ENCODE measurements at places on chromosomes 2 and 18. TPM values are rescaled to one million over a fixed set of nuclear protein-coding genes. Genes with fewer than 3 reads are reported as not detected.

The CCDC148 gene
- not detected for total RNA-seq

The TYMS gene
- 287 TPM for total RNA-seq

The LRATD1 gene
- total RNA-seq = not detected

The LRRTM4 gene
- total RNA-seq = not detected

The SP5 gene
- total RNA-seq = not detected

The SSB gene
- total RNA-seq = 112 TPM

The MOGAT1 gene
- not detected for total RNA-seq

The CCDC121 gene
- 0.36 TPM for total RNA-seq

The UGT1A10 gene
- total RNA-seq = not detected

The COX5B gene
- total RNA-seq = 217 TPM

The IMP4 gene
- 128 TPM for total RNA-seq

The EN1 gene
- total RNA-seq = not detected

The SP140 gene
- total RNA-seq = 151 TPM

The PLEKHH2 gene
- 0.81 TPM for total RNA-seq

The ENOSF1 gene
- total RNA-seq = 59.1 TPM

The IL36RN gene
- total RNA-seq = not detected

The TMEM247 gene
- not detected for total RNA-seq

The KCNK3 gene
- total RNA-seq = not detected

The SPEG gene
- 1.1 TPM for total RNA-seq

The TCF7L1 gene
- 0.07 TPM for total RNA-seq

The IKZF2 gene
- 9.1 TPM for total RNA-seq

The FAM124B gene
- total RNA-seq = 0.40 TPM

The DYNAP gene
- not detected for total RNA-seq

The POTEI gene
- total RNA-seq = not detected

The STK39 gene
- total RNA-seq = 55.4 TPM

The TGFA gene
- 0.50 TPM for total RNA-seq

The PIAS2 gene
- 22.1 TPM for total RNA-seq

The CFAP53 gene
- total RNA-seq = 0.26 TPM

The SLC4A5 gene
- 2.9 TPM for total RNA-seq

The SNED1 gene
- total RNA-seq = 3.8 TPM

The MALL gene
- total RNA-seq = 0.31 TPM

The CYP26B1 gene
- total RNA-seq = not detected

The ARHGEF33 gene
- total RNA-seq = 0.38 TPM

The C2orf42 gene
- 23.5 TPM for total RNA-seq

The SLC19A3 gene
- not detected for total RNA-seq

The IL1F10 gene
- total RNA-seq = not detected

The TWIST2 gene
- total RNA-seq = not detected

The SNTG2 gene
- total RNA-seq = 0.67 TPM

The APCDD1 gene
- total RNA-seq = not detected

The C1D gene
- total RNA-seq = 20.8 TPM

The NGEF gene
- 4.2 TPM for total RNA-seq

The UGT1A6 gene
- total RNA-seq = not detected

The CXCR1 gene
- not detected for total RNA-seq

The STK16 gene
- total RNA-seq = 37.8 TPM

The CROCC2 gene
- not detected for total RNA-seq

The UGT1A1 gene
- total RNA-seq = not detected

The DTNA gene
- total RNA-seq = not detected

The CCDC178 gene
- not detected for total RNA-seq

The SCG2 gene
- total RNA-seq = not detected

The CD226 gene
- 66.8 TPM for total RNA-seq

The COL3A1 gene
- total RNA-seq = not detected

The SIX3 gene
- not detected for total RNA-seq

The CAPN14 gene
- total RNA-seq = 0.19 TPM

The PPP1R1C gene
- not detected for total RNA-seq

The CPS1 gene
- 1.7 TPM for total RNA-seq

The LYPD6B gene
- not detected for total RNA-seq

The PRSS56 gene
- not detected for total RNA-seq

Data from activated CD4-positive, alpha-beta memory T cell treated with anti-CD3 and anti-CD28 coated beads for 36 hours (primary cell).